ENCODE measurements at places on chromosomes 5 and 9. TPM values are rescaled to one million over a fixed set of nuclear protein-coding genes. Genes with fewer than 3 reads are reported as not detected.

DNA sequence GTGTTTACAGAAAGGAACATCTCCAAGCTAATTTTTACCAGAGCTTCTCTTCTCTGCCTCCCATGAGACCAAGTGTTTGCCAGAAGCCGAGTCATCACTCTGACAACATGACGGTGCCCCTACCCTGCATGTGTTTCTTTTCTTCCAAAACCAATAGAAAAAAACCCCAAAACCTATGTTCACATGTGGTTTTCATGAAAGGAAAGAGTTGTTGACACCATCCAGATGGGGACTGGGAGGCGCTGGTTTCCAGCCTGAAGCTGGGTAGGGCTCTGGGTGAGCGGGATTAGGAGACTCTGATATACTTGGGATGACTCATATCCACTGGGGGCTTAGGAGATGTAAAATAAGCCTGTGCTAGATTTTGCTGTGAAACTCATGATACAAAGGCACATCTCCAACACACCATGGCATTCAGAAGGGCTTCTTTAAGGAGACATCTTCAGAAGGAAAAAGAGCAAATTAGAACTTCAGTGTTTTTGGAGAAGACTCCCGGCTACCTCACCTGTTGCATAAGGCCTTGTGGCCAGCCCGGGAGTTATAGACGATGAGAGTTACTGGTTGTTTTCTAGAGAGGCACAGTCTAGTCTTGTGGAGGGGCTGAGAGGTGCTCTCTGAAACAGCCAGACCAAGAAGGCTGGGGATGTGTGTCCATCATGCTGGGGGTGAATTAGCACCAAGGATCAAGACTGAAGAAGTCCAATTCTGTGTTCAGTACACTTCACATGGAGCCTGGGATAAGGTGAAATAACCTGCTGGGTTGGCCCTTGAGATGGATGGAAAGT is 108.9 kb upstream of the LHFPL2 start:
- H3K36me3 ChIP-seq = no peaks in the 10 kb centered on the region
- DNase-seq = no peak
- no peak overlapping the region for H3K27ac ChIP-seq
- peaks cover 7% of the 10 kb centered on the region for H3K27me3 ChIP-seq
- H3K4me3 ChIP-seq = no peak overlapping the region

GRCh38 chr9:15372455-15372854 is 50.2 kb upstream of the SNAPC3 start:
- H3K4me3 ChIP-seq = no peak overlapping the region
- peaks cover 31% of the 10 kb centered on the region for H3K27me3 ChIP-seq
- H3K27ac ChIP-seq = no peak overlapping the region
- DNase-seq = no peak
- no peaks in the 10 kb centered on the region for H3K4me1 ChIP-seq
- peaks cover 5% of the 10 kb centered on the region for H3K36me3 ChIP-seq

- peaks cover 43% of the 10 kb centered on the region for H3K4me1 ChIP-seq
- DNase-seq = no peak
- peak overlapping the region; percentile 71 for H3K4me3 ChIP-seq
- peak overlapping the region; percentile 98 for H3K27ac ChIP-seq
Measured at GRCh38 chr9:5453004-5453403, 2.7 kb downstream of the CD274 start.

DNA sequence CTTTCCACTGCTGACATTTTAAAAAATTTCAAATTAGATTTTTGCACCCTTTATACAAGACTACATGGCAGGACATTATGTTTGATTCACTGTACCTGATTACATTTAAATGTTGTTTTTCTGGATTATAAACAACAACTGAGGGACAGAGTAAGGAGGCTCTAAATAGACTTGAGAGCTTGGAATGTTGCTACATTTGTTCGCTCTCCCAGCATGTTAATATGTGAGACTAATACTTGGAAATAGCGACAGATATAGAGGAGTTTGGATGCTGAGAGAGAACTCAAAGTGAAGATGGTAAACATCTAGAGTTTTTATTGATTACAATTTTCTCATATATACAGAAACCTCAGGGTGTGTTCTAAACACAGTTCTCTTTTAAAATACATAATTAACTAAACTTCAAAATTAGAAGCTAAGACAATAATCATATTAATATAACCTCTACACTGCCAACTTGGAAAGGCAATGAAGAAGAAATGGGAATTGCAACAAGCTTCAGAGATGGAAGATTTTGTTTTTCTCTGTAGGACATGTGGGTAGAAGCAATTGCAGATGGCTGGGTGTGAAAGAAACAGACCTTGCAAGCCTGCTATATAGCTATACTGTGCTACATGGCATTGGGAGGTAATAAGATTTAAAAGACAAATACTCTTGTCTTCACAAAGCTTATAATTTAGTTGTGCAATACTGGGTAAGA is 1.4 kb upstream of the NDFIP1 start:
- peaks cover 35% of the 10 kb centered on the region for H3K4me1 ChIP-seq
- no peaks in the 10 kb centered on the region for H3K27me3 ChIP-seq
- H3K4me3 ChIP-seq = no peak overlapping the region
- peak overlapping the region; percentile 96 for H3K27ac ChIP-seq
- no peak for DNase-seq

GRCh38 chr9:20340511-20340861 is 281.8 kb downstream of the MLLT3 start:
- H3K36me3 ChIP-seq = no peaks in the 10 kb centered on the region
- no peaks in the 10 kb centered on the region for H3K27me3 ChIP-seq
- H3K4me3 ChIP-seq = no peak overlapping the region
- H3K27ac ChIP-seq = peak overlapping the region; percentile 24
- H3K4me1 ChIP-seq = peaks cover 13% of the 10 kb centered on the region
- no peak for DNase-seq

The GRXCR2 gene
- not detected for total RNA-seq
